Suprapubic skin (tissue), 4 donors: ENCODE measurements at places on chromosomes 12 and 14. TPM values are rescaled to one million over a fixed set of nuclear protein-coding genes. Genes with fewer than 3 reads are reported as not detected.

ASPG gene
- 26.0 TPM for total RNA-seq

SENP1 gene
- 18.9 TPM for total RNA-seq

NGB gene
- total RNA-seq, result not detected

CSAD gene
- total RNA-seq, result 71.7 TPM

BICD1 gene
- total RNA-seq, result 2.9 TPM

NKX2-1 gene
- total RNA-seq, result not detected

SMOC1 gene
- total RNA-seq, result 3.1 TPM

SPIC gene
- not detected for total RNA-seq

DNA sequence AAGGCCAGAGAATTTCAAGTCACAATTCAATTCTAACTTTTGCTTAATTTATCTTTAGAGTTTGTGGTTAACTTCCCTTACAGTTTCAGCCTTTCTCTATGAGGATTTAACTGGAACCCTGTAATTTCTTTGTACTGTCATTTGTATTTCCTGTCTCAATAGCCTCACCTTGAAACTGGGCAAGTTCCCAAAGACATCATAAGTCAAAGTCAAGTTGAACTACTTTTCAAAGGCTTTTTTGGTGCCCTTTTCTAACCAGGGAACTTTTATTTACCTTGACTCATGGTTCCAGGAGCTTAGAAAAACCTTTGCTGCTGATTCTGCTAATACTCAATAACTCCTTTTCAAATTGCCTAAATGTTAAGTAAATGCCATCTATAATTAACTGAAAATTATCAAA lies 200.8 kb upstream of the KRR1 start:
- no peak for DNase-seq
- H3K4me3 ChIP-seq, result no peak overlapping the region
- peaks cover 6% of the 10 kb centered on the region for H3K4me1 ChIP-seq

DNA sequence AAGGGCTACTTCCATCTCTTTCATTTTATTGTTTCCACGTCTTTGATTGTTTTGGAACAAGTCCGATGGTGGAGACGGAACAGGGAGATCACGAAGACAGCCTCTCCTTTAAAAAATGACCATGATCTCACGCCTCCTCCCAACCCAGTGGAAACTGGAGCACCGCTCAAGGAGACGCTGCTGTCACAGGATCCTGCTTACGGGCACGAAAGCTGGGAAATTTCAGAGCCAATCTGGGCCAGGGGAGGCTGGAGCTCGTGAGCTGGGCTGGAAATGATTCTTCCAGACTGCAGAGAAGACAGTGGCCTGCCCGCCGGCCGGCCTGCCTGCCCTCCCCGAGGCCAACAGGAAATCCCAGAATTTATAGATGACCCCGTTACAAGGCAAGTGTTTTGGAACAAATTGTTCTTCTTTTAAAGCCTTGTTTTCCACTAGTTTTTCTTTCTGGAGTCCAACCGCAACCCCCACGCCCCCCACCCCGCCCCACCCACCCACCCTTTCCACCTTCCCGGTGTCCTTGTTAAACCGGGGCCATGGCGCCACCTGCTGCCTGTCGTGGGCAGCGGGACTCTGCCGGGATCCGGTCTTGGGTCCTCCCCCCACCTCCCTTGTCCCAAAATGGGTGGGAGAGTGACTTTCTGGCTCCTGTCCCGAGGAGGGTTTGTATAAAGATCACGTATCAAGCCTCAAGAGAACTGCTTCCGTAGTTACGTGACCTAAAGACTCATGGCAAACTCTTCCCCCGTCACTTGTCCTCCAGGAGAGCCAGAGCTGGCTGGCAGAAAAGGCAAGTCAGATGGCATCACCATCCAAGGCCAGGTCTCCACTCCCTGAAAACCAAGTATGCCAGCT lies 40.3 kb downstream of the MAP1LC3B2 start:
- H3K4me3 ChIP-seq, result peak overlapping the region; percentile 17
- no peaks in the 10 kb centered on the region for H3K27me3 ChIP-seq
- H3K36me3 ChIP-seq, result no peaks in the 10 kb centered on the region
- peaks cover 53% of the 10 kb centered on the region for H3K4me1 ChIP-seq
- peak; percentile 94 for DNase-seq

DNA sequence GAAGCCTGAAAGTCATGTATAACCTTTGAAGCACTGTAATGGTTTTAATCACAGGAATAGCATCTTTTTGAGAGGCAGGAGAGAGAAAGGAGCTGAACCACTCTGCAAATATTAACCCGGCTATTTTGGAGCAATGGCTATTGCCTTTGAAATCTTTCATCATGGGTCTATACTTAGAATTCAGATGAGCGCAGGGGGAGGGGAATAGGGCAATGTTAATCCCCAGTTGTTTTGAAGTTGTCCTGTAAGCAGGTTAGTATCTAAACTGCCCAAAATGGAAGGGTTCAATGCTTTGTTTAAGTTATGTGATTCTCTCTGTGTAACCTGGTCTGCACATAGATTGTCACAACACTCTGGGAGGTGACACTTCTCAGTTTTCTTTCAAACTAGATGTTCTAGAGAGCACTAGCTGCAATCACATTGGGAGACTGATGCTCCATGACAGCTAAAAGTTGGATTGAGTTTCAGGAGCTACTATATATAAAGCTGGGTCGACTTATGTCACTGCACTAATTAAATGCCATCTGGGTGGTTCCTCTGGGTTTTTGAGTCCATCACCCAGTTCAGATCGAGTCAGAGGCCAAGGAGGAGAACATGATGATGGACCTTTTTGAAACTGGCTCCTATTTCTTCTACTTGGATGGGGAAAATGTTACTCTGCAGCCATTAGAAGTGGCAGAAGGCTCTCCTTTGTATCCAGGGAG lies at the start of gene MYF6:
Gene MYF6, plus strand, starts transcription at position 509 of the 704 bp plus-strand sequence. Its CDS starts 86 bp downstream, at position 595.
- peaks cover 31% of the 10 kb centered on the region for H3K27me3 ChIP-seq
- no peak within 1 kb of the TSS for H3K27ac ChIP-seq
- no peak within 1 kb of the TSS for H3K4me3 ChIP-seq
- H3K4me1 ChIP-seq, result peaks cover 2% of the 10 kb centered on the region

GRCh38 chr14:50022661-50023060 lies 93.7 kb downstream of the VCPKMT start:
- no peaks in the 10 kb centered on the region for H3K27me3 ChIP-seq
- peaks cover 33% of the 10 kb centered on the region for H3K4me1 ChIP-seq

DNA sequence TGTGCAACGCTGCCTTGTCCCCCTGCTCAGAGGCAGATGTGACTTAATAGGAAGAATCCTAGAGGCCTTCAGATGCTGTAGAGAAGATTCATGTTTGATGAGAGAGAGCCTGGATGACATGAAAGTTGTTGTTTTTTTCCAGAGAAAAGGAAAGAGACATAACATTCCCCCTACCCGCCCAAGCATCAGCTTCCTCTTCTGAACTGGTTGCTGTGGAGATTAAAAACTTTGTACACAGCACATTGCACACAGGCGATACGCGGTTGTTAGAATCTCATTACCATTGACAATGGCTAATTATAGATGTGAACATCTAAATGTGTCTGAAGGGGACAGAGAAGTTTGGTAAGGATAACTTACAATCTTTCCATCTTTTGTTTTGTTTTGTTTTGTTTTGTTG lies 13.6 kb upstream of the ETFBKMT start:
- no peak overlapping the region for H3K27ac ChIP-seq
- H3K4me1 ChIP-seq, result peaks cover 9% of the 10 kb centered on the region
- no peak overlapping the region for H3K4me3 ChIP-seq
- DNase-seq, result no peak

GRCh38 chr12:77893918-77894317 lies 63.2 kb downstream of the NAV3 start:
- no peaks in the 10 kb centered on the region for H3K4me1 ChIP-seq
- H3K36me3 ChIP-seq, result no peaks in the 10 kb centered on the region
- DNase-seq, result no peak
- H3K27me3 ChIP-seq, result no peaks in the 10 kb centered on the region
- no peak overlapping the region for H3K27ac ChIP-seq

DNA sequence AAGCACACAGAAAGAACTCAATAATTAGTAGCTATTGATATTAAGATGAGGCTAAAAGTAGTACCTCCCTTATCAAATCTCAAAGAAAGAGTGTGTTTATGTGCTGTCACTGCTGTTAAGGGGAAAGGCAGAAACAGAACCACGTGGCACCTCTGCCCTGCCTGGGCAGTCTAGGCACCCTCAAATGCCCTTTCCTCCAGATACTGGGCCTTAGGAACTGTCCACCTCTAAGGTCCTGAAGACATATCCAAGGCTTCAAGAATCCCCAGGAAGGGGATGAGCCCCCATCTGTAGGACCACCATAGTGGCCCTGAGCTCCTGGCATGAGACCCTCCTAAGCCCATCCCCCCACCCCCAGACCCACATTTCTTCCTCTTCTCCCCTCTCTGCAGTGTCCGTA lies 29.1 kb downstream of the NGB start:
- no peaks in the 10 kb centered on the region for H3K36me3 ChIP-seq
- no peaks in the 10 kb centered on the region for H3K27me3 ChIP-seq
- no peaks in the 10 kb centered on the region for H3K4me1 ChIP-seq
- no peak for DNase-seq
- H3K4me3 ChIP-seq, result no peak overlapping the region
- no peak overlapping the region for H3K27ac ChIP-seq
